ENCODE measurements at places on chromosomes 5 and 9.

- DNase-seq = no peak
These were observed 187.0 kb upstream of the TRPM3 start for GRCh38 chr9:71308454-71308853.

GRCh38 chr9:75039801-75040200, 11.7 kb upstream of the CARNMT1 start:
- DNase-seq = no peak

DNA sequence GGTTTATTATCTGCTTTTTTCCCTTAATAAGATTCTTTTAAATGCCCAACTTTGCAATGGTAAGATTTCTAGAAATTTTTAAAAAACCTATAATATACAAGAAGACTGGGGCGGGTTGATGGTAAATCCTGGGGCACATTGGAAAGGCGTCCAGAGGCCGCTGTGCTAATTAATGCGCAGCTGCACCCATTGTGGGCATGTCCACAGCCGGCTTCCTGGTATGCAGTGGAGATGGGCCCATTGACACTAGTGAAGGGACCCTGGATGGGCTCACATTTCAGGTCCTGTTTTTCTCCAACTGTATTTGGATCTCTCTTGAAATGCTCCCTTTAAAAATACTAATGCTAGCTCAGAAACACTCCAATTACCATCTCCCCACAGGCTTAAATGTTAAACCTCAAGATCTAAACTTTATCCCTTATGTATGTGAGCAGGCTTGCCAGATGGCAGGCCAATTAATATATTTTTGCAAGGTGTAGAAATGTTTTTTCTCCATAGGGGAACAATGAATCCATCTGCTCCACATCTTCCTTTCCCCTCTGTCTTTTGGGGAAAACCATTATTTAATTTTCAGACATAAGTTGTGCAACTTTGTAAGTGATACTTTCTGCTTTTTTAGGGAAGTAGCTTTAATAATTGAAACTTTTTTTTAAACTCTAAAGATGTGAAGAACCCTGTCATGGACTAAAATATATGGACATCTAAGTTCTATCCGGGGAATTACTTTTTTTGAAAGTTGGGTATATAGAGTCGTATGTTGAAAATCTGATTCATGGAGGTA, 177.3 kb downstream of the CD180 start:
- no peak for DNase-seq

DNA sequence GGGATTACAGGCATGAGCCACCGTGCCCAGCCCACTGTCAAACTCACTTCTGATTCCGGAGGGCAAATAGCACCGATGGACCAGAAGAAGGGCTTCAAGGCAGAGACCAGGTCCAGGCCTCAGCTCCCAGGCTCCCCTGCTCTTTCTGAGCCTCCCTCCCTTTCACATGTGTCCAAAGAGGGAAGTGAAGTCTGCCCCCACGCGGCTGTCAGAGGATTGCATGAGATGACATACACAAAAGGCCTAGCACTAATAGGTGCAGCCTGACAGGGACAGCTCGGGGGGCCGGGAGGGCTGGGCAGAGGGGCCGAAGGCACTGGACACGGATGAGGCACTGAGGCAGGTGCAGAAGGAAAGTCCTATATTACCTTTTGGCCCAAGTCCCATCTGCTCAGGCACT, 16.1 kb downstream of the FBP1 start:
- DNase-seq = no peak

GRCh38 chr5:124398460-124398859, 348.0 kb downstream of the ZNF608 start:
- DNase-seq = no peak

DNA sequence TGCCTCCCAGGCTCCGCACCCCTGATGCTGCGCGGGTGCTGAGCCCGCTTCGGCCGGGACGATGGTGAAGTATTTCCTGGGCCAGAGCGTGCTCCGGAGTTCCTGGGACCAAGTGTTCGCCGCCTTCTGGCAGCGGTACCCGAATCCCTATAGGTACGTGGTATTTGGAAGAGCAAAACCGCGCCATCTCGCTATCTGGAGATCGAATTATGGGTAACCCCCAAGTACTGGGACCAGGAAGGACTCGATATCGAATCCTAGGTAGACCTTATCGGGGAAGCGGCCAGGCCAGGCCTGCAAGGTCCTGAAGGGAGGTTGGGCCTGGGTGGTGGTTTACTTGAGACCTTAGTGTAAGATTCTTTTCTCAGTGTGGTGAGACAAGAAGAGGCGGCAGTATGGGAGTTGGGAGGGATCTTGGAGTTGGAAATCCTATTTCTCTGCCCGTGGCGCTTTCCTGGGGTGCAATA, 359 bp downstream of the PRELID1 start:
- no peak for DNase-seq

- DNase-seq = peak; percentile 60
These were observed 25.4 kb downstream of the TYRP1 start for GRCh38 chr9:12718482-12719026.

DNA sequence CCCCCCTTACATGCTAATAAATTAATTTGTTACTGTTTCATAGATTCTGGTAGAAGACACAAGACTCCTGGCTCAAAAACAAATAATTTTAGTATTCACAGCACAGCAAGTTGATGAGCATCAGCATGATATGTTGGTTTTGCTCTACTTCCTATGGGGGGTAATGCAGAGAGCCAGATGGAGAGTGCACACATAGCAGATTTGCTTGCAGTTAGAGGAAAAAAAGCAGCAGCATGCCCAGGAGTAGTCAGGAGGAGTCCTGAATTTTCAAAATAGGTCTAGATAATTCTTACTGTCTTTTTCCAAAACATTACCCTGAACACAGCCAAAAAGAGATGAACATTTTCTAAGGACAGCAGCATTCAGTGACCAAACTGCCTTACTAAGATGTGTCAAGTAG, 261.3 kb downstream of the COX7C start:
- no peak for DNase-seq

GRCh38 chr9:24293386-24293785, 252.3 kb downstream of the IZUMO3 start:
- no peak for DNase-seq

DNA sequence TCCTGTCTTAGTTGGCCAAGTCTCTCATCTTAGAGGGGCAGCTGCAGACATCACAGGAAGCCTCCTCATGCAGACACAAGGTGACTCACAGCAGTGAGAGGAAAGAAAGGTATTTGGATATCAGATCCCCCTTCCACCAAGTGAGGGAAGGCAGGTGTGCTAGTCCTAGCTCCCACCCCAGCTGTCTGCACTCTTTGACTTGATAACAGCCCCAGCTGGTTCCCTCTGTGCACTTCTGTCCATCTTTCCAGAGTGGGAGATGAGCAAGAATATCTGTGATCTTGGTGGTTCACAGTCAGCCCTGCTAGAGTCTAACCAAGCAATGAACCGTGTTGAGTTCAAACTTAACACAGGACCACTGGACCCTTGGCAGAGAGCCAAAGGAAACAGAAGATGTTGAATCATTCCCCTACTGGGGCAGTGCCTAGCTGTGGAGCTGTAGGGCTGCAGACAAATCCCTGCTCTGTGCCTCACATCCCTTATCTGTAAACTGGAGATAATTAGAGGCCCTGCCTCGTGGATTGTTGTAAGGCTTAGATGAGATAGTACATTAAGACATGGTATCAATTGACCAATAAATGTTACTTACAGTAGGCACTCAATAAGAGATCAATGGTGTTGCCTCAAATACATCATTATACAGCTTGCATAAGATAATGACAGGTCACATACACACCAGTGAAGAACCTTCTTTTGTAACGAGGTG, 39.1 kb downstream of the SH3RF2 start:
- DNase-seq = no peak

DNA sequence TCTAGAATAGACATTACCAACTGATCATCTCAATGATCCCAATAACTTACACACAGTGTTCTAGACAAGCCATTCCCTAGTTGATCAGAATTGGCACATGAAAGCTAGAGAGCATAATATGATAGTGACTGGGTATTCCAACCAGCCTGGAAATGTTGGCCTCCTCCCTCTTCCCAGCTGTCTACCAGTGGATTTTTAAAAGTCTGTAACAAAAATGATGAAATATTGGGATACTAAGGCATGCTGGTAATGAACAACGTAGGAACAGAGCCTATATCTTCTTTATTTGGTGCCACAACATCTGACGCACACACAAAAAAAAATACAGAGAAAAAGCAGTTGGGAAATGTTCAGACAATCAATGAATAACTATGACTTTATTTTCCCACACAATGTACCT, 34.8 kb downstream of the TRIM32 start:
- DNase-seq = no peak

GRCh38 chr9:91844701-91845291, 105.2 kb downstream of the ROR2 start:
- DNase-seq = no peak

DNA sequence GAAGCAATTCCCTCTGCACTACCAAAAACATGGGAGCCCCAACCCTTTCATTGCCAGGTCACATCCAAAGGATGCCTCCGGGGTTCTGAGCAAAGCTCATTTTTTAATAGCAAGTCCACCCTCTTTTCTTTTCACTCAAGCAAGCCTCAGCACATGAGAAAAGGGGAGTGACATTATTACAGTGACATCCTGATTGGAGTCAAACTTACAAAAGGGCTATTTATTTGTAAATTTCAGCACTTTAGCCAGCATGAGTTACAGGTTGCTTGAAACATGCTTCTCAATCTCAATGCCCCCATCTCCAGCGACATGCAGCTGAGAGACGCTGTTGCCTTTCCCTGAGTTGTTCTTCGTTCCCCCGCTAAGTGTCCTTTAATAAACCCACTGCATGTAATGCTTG, 238.4 kb upstream of the PANK3 start:
- DNase-seq = no peak

- no peak for DNase-seq
These were observed 61.1 kb upstream of the ARAP3 start for GRCh38 chr5:141742866-141743851.

GRCh38 chr5:179274321-179275315, 70.6 kb downstream of the ADAMTS2 start:
- no peak for DNase-seq

DNA sequence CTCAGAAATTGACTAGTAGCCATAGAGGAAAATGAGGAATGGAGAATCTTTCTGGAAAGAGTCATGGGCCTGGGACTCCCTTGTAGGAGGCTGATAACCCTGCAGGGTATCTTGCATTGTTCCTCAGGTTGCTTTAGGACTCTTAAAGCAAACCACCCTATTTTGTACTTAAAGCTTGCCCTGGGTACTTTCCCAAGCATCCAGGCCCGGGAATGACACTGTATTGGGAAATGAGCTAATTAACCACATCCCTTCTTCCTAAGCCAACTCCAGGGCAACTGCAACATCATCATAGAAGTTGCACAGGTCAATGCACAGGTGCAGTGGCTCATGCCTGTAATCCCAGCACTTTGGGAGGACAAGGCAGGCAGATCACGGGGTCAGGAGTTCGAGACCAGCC, 55.9 kb downstream of the UGCG start:
- no peak for DNase-seq

- DNase-seq = no peak
These were observed 24.7 kb downstream of the MAPKAP1 start for GRCh38 chr9:125682340-125682739.

DNA sequence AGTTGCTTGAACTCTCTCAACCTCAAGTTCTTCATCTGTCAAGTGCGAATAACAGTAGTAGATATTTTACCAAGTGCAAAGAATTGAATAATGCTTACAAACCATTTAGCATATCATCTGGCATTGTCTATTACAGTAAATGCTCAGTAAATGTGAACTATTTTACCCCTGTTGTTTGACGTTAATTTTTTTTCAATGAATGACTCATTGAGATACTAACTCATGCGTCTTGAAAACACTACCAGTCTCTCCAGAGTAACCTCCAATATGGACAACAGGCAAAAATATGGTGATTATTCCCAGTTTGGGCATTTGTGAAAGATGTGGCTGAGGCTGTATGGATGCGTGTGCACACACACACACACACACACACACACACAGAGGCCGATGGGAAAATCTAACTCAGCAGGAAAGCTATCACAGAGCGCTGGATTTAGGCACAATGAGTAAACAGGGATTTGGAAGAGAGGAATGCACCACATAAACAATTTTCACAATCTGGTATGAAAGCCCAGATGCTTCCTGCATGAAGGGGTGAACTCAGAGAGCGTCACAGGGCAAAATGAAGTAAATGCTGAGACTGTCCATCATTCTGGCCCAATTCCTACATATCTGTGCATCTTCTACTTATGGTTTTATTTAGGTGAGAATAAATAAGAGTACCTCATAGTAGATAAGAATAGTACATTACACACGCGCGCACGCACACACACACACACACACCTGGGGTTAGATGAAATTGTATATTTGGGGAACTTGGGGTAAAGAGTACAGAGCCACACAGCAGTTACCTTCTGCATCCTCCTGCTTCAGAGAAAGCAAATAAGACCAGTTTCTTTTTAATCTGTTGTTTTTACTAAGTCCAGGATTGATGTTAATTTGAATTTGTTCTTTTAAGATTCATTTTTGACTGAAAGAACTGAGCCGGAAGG, 128.7 kb downstream of the PALM2AKAP2 start:
- no peak for DNase-seq

GRCh38 chr9:135716045-135716444, 14.1 kb downstream of the KCNT1 start:
- no peak for DNase-seq

DNA sequence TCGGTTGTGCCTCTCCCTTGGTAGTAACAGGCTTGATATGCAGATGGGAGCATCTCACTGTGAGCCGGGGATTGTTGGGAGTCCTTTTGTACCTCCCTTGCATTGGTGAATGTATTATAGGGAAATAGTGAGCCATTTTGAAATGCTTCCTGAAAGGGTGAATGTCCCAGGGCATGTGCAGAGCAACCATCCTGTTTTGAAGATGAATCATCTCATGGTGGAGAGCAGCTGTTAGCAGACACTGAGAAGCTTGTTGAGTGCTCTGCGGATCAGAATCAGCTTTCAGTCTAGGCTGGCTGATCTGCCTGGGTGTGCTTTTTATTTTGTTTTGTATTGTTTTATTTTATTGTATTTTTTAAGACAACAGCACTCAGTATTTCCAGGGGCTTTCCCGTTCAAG, 29.7 kb downstream of the SLC36A1 start:
- DNase-seq = no peak

DNA sequence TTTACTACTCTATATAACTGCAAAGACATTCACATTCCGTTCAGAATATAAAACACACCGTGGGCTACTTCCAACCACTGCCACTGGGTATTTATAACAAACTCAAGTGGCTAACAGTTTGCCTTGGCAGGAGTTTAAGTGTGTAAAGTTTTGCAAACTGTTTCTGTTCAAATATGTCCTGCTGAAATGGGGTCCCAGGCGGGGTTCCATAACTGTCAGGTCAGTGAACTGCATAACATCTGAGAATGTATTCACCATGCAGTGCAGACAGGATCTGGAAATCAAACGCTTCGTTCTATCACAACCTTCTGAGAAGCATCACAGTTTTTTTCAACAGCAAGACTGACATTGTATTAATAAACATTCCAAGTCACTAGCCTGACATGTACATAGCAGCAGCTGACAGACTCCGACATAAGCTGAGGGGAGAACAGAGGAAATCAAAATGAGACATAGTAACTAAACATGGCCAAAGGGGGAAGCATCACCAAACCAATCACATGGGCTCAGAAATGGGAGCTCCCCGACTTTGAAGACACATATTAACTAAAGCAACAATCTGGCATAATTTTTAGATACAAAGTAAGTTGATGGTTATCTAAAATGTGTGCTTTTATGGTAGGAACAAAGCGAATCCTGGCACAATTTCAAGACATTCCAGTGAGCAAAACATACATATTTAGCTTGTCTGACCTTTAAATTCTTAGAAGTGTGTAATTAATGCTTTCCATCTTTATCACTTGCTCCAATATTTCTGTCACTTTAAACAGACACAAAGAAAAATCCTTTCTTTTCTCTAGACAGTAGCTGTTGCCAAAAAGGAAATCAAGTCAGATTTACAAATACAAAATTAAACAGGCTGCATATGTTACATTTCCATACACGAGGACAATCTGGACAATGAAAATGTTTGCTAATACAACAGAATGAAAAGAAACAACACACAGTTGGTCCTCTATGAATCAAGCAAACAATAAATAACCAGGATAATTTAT, 156.8 kb downstream of the MAPKAP1 start:
- DNase-seq = peak; percentile 71

All from left hindlimb (tissue), 1 donor.